SHP77 (cell line): ENCODE measurements at places on chromosomes 2 and 18.

- no peak for DNase-seq
Observed at GRCh38 chr2:204268971-204269370, 276.3 kb upstream of the PARD3B start.

DNA sequence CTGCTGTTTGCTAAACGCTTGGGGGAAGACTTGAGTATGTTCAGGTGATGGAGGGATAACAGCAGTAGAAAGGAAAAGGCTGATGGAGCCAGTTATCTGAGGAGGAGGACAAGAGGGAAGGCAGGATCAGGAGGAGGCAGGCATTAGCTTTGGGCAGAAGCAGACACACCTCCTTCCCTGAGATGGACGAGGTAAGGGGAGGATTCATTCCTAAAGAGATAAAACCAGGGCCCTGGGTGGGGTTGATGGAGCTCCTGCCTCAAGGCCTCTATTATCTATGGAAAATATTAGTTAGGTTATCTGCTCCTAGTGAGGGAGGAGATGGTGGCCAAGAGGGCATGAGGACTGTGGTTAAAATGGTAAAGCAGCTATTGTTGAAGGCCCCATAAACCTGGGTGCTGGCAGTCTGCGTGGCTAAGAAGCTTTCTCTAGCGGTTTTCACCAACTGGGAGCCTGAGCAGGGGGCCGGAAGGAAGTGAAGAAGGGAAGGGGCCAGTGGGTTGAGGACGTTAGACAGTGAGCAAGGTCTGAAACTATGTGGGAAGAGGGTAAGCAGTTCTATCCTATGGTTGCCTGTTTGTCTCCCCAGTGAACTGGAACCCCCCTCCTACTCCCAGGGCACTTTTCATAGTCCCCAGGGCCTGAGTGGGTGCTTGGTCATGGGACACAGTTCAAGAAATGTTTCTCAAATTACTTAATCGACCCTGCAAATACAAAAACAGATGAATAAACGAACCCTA is 56.6 kb upstream of the HK2 start:
- DNase-seq: no peak

- no peak for DNase-seq
Observed at GRCh38 chr2:8841932-8842331, 4.5 kb upstream of the KIDINS220 start.

GRCh38 chr2:20111311-20112131 is 60.1 kb upstream of the LAPTM4A start:
- no peak for DNase-seq

DNA sequence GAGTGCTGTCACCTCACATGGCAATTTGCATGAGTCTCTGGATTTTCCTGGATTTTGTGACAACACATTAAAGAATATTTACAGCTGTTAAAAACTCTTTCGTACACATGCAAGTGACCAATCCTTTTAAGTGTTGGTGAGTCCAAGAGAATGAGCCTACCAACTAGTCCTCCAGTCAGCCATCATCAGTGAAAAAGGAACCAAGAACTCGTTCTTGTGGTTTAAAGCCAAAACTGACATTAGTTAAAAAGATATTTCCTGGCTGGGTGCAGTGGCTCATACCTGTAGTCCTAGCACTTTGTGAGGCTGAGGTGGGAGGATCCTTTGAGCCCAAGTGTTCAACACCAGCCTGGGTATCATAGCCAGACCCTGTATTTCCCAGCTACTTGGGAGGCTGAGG is 215.4 kb upstream of the ITGA4 start:
- no peak for DNase-seq

DNA sequence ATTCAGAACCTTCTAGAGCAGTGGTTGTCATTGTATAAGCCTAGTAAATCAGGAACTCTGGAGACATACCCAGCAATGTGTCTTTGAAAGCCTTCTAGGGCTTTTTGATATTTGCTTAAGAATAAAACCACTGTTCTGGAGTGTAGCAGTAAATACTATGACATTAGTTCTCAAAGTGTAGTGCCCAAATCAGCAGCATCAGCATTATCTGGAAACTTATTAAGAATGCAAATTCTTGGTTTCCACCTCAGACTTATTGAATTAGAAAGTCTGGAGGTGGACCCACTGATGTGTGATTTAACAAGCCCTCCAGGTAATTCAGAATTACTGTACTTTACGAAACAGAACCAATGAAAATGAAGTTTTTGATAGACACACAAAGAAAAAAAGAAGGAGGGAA is 509.7 kb downstream of the SUCLG1 start:
- DNase-seq: no peak

- DNase-seq: no peak
Observed at GRCh38 chr2:95374921-95375471, 27.5 kb upstream of the FAHD2A start.

DNA sequence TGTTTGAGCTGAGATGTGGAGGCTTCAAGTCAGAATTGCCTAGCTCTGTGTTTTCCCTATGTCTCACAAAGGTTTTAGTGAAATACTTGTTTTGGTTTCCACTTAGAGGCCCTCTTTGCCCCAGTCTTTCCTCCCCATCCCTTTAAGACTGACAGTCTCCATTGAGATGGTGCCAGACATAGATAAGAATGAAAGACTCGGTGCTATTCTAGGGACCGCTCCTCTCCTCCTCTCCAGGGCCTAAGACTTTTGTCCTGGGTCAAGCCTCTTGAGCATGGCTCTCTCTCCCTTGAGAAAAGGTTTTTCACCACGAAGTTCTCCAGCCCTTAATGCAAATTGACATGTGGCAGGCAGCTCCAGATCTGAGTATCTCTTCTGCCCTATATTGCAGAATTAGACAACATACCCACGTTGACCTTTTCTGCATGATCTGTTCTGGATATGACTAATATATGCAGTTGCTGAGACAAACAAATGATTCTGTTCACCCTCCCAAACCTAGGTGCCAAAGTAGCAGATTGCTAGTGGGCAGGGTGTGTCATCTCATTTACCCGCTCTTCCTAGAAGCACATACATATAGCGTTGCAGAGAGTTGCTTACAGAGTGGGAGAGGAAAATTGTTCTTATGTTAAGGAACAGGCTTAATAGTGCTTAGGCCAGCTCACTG is 47.5 kb upstream of the ACSL3 start:
- no peak for DNase-seq

DNA sequence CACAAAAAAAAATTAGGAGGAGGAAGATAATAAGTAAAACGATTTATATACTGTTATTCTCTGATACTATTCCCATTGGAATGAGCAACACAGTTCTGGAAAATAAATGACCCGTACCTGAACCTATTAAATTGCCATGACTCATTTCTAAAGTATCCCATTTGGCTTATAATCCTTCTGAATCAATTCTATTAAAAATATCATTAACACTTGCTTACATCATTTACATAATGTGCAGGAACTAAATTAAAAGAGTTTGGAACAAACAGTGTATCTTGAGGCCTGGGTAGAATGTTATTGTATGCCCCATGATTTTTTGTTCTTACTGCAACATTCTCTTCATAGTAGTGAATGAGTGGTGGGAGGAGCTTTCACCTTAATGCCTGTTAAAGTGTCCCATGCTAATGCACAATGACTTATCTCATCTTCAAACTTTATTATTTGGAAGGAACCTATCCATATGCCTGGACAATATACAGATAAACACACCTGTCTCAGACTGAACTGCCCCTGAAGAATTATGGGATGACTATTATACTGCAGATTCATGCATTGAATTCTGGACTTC is 549.9 kb upstream of the ACVR2A start:
- no peak for DNase-seq

DNA sequence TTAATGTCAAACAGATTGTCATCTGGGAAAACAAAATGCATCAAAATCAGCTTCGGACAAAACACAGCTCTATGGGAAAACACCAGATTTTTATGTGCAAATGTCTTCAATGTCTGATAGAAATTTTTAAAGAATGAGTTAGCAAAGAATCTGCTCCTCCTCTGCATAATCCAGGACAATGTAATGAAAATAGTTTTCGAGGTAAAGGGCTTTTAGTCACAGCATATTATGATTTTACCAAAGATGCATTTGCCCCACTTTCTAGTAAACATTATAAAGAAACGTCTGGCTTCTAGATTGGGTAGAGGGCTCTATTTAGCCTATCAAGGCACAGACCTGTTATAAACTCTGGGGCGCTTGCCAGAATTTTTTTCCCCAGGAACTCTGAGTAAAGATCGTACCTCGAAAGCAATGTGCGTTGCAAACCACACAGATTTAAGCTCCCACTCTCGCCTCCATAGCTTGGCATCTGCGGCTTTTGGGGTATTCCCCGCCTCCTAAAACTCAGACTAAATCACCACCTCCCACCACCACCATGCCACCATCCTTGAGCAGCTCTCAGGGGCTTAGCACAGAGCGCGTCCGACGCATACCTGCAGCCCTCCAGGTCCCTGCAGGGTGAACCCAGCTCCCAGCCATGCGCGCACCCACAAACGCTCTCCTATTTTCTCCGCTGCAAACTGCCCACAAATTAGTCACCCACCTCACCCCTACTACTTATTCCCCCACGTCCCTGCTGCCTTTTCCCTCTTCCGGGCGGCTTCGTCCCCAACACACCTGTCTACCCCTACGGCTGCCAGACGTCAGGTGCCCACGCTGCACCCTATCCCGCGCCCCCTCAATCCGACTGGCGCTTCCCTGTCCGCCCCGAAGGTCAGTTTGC is 829 bp downstream of the ACVR1C start:
- DNase-seq: no peak

DNA sequence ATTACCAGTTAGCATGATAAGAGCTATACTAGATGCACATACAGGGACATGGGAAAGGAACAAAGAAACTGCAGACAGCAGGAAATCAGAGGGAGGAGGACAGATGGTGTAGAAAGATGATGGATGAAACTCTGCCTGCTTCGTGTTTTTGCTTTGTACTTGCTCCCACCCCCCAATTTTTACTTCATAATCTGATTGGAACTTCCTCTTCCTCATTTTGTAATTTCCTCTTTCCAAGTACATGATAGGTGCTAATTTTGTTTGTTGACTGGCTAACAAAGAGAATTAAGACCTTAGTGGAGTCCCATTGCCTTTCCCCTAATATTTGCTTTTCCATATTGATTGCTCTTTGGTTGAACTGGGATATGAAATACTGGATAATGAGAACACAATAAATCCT is 76.0 kb upstream of the PELI1 start:
- DNase-seq: no peak

GRCh38 chr2:234304950-234305349 is 191.9 kb downstream of the ARL4C start:
- DNase-seq: no peak

- DNase-seq: no peak
Observed at GRCh38 chr18:48797841-48798255, 152.9 kb downstream of the SMAD7 start.

- DNase-seq: no peak
Observed at GRCh38 chr2:28137221-28137620, 246.7 kb downstream of the BABAM2 start.

DNA sequence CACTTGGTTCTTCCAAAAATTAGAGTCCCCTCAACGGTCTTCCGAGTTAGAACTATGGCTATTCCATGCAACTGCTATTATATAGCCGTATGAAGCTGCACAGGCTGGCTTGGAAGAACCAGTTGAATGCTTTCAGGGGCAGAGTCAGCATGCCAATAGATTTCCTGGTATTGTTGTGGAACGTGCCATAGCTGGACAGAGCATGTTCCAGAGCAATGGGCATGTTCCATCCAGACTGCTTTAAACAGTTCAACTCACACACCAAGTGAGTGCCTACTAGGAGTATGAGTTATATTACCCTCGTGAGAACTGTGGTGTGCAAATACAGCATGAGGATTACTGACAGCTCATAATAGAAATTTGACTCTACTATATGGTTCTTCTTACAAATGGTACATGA is 682.0 kb downstream of the SATB2 start:
- DNase-seq: no peak

- no peak for DNase-seq
Observed at GRCh38 chr18:75823471-75823870, 396.0 kb upstream of the SMIM21 start.

DNA sequence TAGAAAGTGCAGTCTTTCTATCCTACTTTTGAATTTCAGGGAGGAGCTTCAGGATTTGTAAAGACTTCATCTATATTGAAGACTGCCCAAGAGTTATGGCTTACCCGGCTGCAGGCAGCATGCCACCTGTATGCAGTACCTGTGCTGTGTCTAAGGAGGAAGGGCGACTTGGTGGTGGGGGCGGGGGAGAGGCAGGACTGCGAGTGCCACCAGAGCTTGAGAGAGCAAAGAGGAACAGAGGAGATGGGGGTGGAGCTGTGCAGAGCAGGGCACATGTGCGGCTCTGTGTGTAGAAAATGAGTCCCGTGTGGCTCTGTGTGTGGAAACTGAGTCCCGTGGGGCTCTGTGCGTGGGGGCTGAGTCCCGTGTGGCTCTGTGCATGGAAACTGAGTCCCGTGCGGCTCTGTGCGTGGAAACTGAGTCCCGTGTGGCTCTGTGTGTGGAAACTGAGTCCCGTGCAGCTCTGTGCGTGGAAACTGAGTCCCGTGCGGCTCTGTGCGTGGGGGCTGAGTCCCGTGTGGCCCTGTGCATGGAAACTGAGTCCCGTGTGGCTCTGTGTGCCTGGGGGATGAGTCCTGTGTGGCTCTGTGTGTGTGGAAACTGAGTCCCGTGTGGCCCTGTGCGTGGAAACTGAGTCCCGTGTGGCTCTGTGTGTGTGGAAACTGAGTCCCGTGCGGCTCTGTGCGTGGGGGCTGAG is 43.2 kb downstream of the LDLRAD4 start:
- DNase-seq: no peak

GRCh38 chr2:209445485-209445884 is 21.6 kb downstream of the MAP2 start:
- no peak for DNase-seq

GRCh38 chr2:43221763-43222474 is 4.5 kb downstream of the ZFP36L2 start:
- DNase-seq: peak; percentile 77

- no peak for DNase-seq
Observed at GRCh38 chr2:130883496-130883895, 46.8 kb downstream of the ARHGEF4 start.

- no peak for DNase-seq
Observed at GRCh38 chr2:777546-777945, 100.3 kb upstream of the TMEM18 start.

- no peak for DNase-seq
Observed at GRCh38 chr2:25749676-25750075, 76.3 kb upstream of the DTNB start.

GRCh38 chr2:112683550-112684414 is 37.0 kb upstream of the NT5DC4 start:
- no peak for DNase-seq

DNA sequence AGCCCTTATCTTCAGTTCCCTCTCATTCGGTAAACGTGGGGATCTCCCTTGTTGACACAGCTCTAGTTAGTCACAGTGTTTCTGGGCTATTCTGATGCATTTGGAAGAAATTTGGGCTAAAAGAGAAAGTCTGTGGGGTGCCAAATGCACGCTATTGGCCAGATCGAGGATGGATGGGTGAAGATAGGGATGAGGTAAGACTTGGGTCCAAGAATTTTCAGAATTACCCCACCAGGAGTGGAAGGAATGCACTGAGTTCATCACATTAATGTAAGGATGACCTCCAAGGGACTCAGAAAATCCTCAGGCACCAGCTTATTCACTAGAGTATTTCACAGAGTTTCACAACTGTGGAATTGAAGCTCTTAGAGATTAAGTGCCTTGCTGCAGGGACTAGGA is 49.3 kb downstream of the NRP2 start:
- DNase-seq: no peak
